ENCODE measurements at places on chromosomes 1 and 21. TPM values are rescaled to one million over a fixed set of nuclear protein-coding genes. Genes with fewer than 3 reads are reported as not detected.
A peak's percentile ranks its signal among the peaks of the same experiment; 100 is the strongest.

GRCh38 chr1:238690415-238690814, 696.0 kb upstream of the CHRM3 start:
- DNase-seq = no peak

DNA sequence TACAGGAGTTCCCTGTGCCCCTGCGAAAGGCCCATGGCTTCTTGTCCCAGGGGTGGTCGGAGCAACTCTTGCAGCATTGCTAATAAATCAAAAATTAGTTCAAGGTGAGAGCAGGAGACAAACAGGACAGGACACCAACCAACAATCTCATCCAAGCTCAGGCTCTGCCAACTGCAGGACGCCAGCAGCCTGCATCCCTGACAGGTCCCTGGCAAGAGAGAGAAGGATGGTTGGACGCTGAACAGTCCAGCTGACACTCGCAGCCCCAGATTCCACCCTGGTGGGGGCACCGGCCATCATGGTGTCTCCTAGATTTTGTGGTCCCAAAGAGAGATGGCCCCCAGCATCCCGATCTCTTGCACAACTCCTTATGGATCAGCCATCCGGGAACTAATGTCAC, 142.1 kb upstream of the VAMP3 start:
- DNase-seq = no peak

DNA sequence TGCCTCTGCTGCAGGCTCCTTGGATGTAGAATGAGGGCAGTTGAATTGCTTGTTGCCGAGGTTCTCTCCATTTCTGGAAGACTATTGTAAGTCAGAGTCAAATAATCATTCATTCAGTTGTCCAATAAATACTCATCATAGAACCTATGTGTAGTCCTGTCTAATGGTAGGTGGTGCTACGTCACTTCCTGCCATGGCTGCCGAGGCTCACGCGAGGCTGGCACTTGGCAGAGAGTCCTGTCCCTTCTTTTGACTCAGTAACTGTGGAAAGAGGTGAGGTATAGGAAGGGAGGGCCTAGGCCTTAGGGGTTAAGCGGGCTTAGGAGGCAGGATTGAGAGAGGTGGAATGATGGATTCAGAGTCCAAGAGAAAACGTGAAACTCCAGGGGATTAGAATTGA, 9.7 kb downstream of the ADARB1 start:
- no peak for DNase-seq

- no peak for DNase-seq
These were observed 38.2 kb downstream of the CRYAA start for GRCh38 chr21:43207043-43207315.

DNA sequence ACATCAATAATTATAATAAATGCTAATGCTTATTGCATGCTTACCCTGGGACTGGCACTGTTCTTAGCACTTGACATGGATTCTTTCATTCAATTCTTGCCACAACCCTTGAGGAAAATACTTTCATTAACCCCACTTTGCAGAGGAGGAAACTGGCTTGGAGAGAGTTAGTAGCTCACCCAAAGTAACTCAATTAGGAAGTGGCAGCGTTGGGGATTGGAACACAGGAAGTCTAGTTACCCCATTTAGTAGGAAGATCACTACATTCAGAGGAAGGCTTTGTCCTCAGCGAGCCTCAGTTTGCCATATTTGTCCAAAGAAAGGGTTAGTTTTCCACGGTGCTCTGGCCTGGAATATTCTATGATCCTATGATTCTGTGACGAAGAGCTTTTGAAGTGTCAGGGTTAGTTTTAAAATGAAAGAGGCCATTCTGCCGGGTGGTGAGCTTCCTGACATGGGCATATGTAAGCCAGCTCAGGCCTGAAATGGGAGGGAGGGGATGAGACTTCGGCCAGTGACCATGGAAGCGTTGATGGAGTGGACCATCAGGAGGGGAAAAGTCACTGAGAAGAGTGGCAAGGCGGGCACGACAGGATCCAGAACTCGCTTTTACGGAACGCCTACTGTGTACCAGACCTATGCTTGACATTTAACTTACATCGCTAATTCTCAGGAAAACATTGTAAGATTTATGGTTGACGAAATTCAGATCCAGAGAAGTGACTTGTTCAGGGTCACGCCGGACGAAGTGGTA, 28.2 kb upstream of the EPB41 start:
- DNase-seq = no peak

GRCh38 chr1:234322979-234323378, 50.3 kb upstream of the COA6 start:
- no peak for DNase-seq

DNA sequence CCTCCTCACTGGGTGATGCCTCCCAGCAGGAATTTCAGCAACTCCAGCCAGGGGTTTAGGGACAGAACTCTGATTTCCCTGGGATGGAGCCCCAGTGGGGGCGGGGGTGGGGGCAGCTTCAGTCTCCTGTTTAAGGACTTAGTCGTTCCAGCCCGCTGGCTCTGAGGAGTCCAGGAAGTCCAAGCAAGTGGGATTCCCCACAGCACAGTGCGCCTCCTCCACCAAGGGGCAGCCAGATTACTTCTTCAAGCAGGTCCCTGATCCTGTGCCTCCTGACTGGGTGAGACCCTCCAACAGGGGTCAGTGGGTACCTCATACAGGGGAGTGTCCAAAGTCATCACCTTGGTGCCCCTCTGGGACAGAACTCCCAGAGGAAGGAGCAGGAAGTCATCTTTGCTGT, 1438.4 kb upstream of the B3GALT2 start:
- no peak for DNase-seq

Gene NCMAP
- total RNA-seq = under 0.01 TPM

Gene EXTL1
- 2.3 TPM for total RNA-seq

DNA sequence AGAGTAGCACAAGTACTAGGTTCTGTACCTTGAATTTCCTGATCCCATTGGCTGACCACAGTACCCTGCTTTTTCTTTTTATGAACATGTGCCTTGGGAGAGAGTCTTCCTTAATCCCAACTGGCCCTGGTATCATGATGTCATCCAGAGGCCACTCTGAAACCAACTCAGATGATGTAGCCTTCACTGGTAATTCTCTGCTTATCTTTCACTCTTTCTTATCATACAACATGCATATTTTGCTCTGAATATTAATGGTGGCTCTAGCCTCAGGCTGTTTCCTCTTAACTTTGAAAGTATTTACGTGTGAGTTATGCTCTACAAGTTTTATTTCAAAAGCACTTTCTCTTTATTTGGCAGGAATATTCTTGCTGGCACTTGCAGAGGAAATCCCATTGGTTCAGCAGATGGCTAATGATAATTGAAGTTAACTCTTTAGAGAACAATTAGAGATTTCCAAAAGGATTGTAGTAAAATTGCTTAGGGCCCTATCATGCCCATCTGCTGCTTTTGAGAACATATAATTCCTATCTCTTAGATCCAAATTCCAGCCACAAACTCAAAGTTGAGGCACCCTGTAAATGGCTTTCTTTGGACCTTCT, 86.1 kb downstream of the PTGER3 start:
- DNase-seq = no peak

DNA sequence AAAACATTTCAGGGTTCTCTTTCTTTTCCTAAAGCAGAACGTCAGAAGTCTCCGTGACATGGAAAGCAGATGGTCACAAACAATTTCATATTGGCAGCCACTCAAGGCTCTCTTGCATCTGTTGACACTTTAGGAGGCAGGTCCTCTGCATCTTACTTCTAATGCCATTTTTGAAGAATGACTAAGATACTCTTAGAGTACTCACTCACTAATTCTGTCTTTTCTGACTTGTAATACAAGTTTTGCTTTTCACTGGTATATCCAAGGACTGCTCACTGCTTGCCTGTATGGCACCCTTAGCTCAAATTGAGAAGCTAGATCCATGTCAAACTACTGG, 68.3 kb downstream of the PRRX1 start:
- no peak for DNase-seq

Gene EVI5
- 76.0 TPM for total RNA-seq

- DNase-seq = no peak
These were observed at the start of gene C1orf94 for GRCh38 chr1:34176830-34177603. Gene C1orf94 (plus strand): TSS chr1:34176907. CDS start chr1:34177790, 883 bp downstream.

- DNase-seq = no peak
These were observed 7.1 kb downstream of the SLC2A1 start for GRCh38 chr1:42951588-42951987.

DNA sequence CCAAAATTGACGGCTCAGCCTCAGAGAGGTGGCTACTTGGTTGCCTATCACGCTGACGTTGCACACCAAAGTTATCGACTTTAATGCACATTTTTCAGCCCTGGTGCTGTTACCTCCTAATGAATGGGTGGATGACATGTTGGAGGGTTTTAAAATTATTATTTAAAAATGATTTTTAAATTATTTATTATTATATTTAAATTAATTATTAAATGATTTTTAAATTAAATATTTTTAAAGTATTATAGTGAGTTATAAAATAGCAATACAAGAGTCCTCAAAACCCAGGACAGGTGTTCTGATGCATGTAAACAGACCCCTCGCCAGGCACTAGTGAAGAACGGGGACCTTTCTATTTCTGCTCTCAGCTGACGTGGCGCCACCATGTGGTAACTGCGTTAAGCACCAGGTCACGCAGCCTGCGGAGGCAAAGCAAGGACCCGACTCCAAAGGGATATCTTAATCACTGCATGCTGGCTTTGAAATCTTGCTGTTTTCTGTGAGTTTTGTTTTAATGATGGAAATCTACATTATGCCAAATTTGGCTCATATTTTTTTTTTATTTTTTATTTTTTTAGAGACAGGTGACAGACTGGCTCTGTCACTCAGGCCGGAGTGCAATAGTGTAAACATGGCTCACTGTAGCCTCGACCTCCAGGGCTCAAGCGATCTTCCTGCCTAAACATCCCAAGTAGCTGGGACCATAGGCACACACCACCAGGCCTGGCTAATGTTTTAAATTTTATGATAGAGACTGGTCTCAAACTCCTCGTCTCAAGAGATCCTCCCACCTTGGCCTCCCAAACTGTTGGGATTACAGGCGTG, 22.6 kb downstream of the CASP9 start:
- no peak for DNase-seq

DNA sequence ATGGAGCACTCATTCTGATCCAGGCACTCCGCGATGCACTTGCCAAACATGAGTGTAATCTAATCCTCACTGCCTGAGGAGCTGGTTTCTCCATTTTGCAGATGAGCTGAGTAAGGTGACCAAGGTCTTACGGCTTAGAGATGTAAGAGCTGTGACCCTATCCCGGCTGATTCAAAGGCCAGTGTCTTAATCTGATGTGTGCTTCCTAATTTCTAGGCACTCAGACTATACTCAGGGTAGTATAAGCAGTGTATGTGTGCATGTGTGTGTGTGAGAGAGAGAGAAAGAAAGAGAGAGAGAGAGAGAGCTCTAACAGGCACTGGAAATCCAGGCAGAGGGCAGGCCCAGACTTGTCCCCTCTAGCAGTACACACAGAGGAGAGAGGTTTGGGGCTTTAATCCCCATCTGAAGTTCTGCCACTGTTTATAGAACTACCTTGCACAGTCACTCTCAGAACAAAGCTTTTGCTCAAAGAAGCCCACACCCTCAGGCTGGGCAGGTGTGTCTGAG, 188.2 kb downstream of the ZBTB18 start:
- no peak for DNase-seq

DNA sequence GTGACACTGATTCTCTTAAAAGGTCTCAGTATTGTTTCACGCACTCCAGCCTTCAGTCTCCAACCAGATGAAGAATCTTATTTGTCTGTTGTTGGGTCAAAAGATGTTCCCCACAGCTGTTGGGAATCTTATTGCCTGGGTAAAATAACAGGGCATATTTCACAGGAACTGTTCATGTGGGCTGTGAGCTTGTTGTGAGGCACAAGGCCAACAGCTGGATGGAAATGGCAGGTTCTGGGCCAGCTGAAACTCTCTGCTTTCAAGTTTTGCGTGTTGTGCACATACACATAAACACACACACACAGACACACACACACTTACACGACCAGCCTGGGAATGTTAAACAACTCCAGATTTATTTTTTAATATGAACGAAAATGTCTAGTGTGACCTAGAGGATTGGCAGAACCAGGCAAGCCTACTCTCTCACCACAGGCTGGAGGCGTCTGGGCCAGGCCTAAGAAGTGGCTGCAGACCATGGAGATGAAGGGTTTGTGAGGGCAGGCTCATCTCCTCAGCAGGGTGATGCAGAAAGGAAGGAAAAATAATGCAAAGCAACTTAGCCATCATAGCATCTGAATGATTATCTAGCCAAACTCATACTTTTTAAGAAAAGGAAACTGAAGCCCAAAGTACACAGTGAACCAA, 357.0 kb downstream of the TTLL7 start:
- no peak for DNase-seq

Gene METTL13
- total RNA-seq = 20.9 TPM

GRCh38 chr1:98035602-98036002, 114.8 kb upstream of the DPYD start:
- DNase-seq = peak; percentile 24

- no peak for DNase-seq
These were observed 46.1 kb downstream of the PUM1 start for GRCh38 chr1:31019401-31019800.
